ENCODE measurements at places on chromosomes 4 and X. TPM values are rescaled to one million over a fixed set of nuclear protein-coding genes. Genes with fewer than 3 reads are reported as not detected.
A peak's percentile ranks its signal among the peaks of the same experiment; 100 is the strongest.

GRCh38 chrX:37754516-37754915 is 25.3 kb upstream of the CYBB start:
- peak; percentile 24 for DNase-seq

DNA sequence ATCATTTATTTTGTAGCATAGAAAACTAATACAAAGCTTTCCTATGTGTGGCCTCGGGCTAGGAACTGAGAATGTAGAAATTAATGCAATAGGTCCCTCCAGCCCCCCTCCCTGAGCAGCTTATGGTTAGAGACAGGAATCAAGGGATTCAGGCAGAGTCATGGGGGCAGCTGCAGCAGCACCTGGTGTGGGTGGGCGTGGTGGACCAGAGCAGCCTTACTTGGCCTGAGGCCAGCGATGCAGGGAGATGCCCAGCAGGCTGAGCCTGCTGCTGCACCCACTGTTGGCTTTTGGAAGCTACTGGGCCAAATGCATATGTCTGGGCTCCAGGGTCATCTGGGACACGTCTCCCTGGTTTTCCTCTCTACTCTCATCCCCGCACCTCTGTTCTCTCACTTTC is 74.0 kb downstream of the STK32B start:
- no peak for DNase-seq

Gene SOD3
- total RNA-seq: not detected

Gene YY2
- 0.78 TPM for total RNA-seq

GRCh38 chrX:109709129-109709631 is 23.9 kb downstream of the ACSL4 start:
- no peak for DNase-seq

- DNase-seq: no peak
Observed at GRCh38 chr4:133347409-133347808, 198.3 kb downstream of the PCDH10 start.

Gene ARAP2
- total RNA-seq: 57.7 TPM

Gene RNF150
- total RNA-seq: not detected

- DNase-seq: no peak
Observed at GRCh38 chr4:101339332-101339731, 8.0 kb downstream of the PPP3CA start.

Gene MAGEA2
- not detected for total RNA-seq

DNA sequence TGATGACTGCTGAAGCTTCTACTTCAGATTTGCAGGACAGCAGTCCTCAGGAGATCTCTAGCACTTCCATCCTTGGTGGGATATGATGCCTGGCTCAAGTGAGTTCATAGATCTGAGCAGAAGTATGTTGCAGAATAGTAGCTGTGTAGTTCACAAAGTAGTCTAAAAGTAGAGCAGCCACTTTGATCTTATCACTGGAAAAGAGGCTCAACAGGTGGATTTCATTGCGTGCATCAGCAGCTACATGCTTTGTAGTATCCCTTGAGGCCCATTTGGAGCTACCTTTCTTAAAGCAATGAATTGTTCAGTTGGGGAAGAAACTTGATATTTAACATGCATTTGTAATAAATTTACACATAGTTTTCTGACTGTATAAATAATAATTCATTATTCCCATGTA is 29.9 kb downstream of the BEX3 start:
- no peak for DNase-seq

GRCh38 chrX:19725641-19726040 is 161.8 kb downstream of the SH3KBP1 start:
- peak; percentile 24 for DNase-seq

All from activated CD4-positive, alpha-beta memory T cell treated with anti-CD3 and anti-CD28 coated beads for 36 hours (primary cell).